ENCODE measurements at places on chromosomes 5 and 9. TPM values are rescaled to one million over a fixed set of nuclear protein-coding genes. Genes with fewer than 3 reads are reported as not detected.

GRCh38 chr5:16690243-16690852 lies 73.6 kb upstream of the RETREG1 start:
- no peak overlapping the region for H3K4me3 ChIP-seq
- no peaks in the 10 kb centered on the region for H3K4me1 ChIP-seq
- H3K27me3 ChIP-seq = no peaks in the 10 kb centered on the region
- DNase-seq = no peak

OTULINL gene
- total RNA-seq = 17.6 TPM

DEPDC1B gene
- total RNA-seq = 0.48 TPM

DNA sequence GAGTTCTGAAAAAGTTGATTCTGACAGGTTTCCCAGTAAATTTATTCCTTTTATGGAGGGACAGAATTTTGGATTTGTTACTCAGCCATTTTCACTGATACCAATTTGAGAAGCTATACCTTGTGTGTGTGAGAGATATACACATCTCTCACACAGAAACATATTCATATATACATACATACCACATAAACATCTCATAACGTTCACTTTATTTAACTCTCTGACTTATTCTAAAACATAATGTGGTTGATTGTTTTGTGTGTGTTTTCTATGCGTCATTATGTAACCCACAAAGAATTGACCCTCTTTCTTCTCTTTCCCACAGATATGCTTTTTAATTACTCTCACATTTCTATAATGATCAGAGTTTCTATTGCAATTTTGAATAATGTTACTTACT lies 570.8 kb upstream of the TLE4 start:
- no peaks in the 10 kb centered on the region for H3K36me3 ChIP-seq
- H3K4me3 ChIP-seq = no peak overlapping the region
- no peaks in the 10 kb centered on the region for H3K4me1 ChIP-seq
- no peaks in the 10 kb centered on the region for H3K27me3 ChIP-seq

GRCh38 chr9:72788966-72789735 lies 163.7 kb downstream of the ALDH1A1 start:
- DNase-seq = no peak
- no peak overlapping the region for H3K27ac ChIP-seq
- H3K4me1 ChIP-seq = peaks cover 4% of the 10 kb centered on the region
- H3K27me3 ChIP-seq = no peaks in the 10 kb centered on the region
- H3K36me3 ChIP-seq = no peaks in the 10 kb centered on the region
- no peak overlapping the region for H3K4me3 ChIP-seq

DNA sequence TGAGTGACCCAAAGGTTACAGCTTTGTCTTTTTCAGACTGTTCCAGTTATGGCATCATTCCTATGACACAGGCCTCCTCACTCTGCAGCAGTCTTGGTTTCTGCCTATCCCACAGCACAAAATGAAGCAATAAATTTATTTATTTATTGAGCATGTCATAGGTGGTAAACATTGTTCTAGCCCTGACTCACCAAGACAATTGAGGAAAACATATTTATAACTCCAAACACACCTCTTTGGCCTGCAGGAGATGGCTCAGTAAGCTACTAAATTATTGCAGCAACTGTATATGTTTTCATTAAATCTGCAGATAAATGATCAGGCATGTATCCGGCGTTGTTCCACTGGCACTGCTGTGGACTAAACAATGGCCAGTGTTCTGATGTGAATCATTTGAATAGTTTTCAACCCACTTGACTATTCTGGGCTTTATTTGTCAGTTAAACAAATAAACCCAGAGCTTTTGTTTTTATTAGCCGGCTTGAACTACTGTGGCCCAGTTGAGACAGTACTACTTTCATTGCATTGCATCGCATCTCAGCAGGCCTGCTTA lies 83.2 kb downstream of the FOXD1 start:
- no peak overlapping the region for H3K4me3 ChIP-seq
- H3K36me3 ChIP-seq = no peaks in the 10 kb centered on the region
- DNase-seq = no peak
- peaks cover 3% of the 10 kb centered on the region for H3K27me3 ChIP-seq
- no peak overlapping the region for H3K27ac ChIP-seq

ARSK gene
- 2.5 TPM for total RNA-seq

- H3K27ac ChIP-seq = no peak overlapping the region
- H3K27me3 ChIP-seq = no peaks in the 10 kb centered on the region
- no peaks in the 10 kb centered on the region for H3K36me3 ChIP-seq
- no peak for DNase-seq
- H3K4me3 ChIP-seq = no peak overlapping the region
- H3K4me1 ChIP-seq = no peaks in the 10 kb centered on the region
These were observed 1.2 kb downstream of the ENTREP1 start for GRCh38 chr9:69326261-69326660.

DNA sequence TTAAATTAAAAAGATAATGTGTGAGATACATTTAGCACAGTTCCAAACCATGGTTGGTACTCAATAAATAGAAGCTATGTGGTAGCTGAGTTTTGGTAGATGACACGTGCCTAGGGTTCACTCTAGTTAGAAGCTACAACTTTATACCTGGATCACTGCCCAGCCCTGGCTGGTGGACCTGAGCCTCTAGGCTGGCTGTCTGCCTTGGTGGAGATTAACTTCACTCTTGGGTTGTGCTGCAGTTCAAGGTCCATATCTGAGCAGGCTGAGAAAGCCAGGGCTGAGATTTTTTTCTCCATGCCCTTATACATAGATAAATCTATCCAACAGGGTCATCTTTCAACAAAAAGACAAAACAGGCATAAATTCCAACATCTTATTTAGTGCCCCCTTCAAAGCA lies 44.6 kb upstream of the SPDL1 start:
- no peak overlapping the region for H3K27ac ChIP-seq
- no peaks in the 10 kb centered on the region for H3K27me3 ChIP-seq
- no peaks in the 10 kb centered on the region for H3K4me1 ChIP-seq
- no peaks in the 10 kb centered on the region for H3K36me3 ChIP-seq
- DNase-seq = no peak

DNA sequence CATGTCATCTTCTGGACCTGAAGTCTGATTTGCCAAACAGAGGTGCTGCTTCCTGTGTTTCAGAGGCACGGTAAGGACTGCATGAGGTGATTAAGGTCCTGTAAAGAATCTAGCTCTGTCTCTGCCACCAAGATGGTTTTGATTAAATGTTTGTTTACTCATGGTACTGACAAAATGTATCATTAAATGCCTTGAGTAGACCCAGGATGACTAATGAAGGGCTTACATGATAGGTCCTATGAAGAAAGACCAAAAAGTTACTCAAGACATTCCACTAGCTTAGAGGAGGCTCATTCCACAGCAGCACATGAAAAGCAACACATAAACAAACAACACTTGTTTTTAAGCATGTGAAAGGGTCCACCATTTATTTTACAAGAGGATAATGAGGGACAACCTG lies 100.9 kb downstream of the BOD1 start:
- H3K4me1 ChIP-seq = no peaks in the 10 kb centered on the region
- H3K36me3 ChIP-seq = no peaks in the 10 kb centered on the region
- DNase-seq = no peak
- H3K4me3 ChIP-seq = no peak overlapping the region

DNA sequence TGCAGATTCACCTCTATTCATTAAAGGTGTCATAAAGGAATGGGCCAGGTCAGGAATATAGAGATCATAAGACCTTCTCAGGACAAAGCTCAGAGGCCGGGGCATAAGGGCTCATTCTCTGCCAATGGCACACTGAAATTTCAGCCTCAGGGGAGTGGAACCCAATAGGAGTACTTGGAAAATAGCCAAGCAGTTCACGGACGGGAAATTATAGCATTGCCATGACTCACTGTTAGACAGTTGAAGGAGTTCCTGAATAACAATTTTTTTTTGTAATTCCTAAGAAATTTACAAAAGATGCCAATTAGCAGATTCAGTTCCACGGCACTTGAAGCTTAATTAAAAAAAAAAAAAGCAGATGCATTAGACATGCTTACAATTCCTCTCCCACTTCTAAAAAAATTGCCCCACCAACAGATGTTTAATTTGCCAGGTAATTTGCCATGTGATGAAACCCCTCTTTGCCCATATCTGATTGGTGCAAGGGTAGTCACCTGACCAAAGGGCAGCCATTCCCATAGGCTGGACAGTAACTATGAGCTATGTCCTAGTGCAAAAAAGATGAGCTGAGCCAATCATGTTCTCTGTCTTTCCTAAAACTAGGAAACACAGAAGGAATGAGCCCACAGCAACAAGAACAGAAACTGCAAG lies 58.6 kb downstream of the PTCD2 start:
- no peak overlapping the region for H3K27ac ChIP-seq
- H3K4me3 ChIP-seq = no peak overlapping the region
- H3K27me3 ChIP-seq = no peaks in the 10 kb centered on the region

TSSK1B gene
- total RNA-seq = not detected

DNA sequence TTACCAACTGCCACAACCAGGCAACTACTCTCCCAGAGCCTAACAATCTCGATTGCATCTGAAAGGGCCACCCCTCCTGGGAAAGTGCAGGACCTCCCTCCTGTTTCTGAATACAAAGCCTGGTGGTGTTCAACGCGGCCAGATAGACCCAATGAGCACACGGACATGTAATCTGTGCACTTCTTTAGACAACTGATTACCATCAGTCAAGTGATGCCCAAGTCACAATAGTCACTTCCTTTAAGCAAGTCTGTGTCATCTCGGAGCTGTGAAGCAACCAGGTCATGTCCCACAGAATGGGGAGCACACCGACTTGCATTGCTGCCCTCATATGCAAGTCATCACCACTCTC lies 739 bp downstream of the C9orf72 start:
- H3K27ac ChIP-seq = peak overlapping the region; percentile 81
- DNase-seq = no peak
- peak overlapping the region; percentile 76 for H3K4me3 ChIP-seq
- no peaks in the 10 kb centered on the region for H3K36me3 ChIP-seq
- H3K27me3 ChIP-seq = no peaks in the 10 kb centered on the region

- no peaks in the 10 kb centered on the region for H3K4me1 ChIP-seq
- no peaks in the 10 kb centered on the region for H3K27me3 ChIP-seq
- no peak overlapping the region for H3K4me3 ChIP-seq
- no peak overlapping the region for H3K27ac ChIP-seq
- H3K36me3 ChIP-seq = no peaks in the 10 kb centered on the region
These were observed 22.6 kb downstream of the LAMC3 start for GRCh38 chr9:131031642-131032005.

GRCh38 chr5:179621551-179622214 lies 1.8 kb downstream of the HNRNPH1 start:
- H3K4me3 ChIP-seq = peak overlapping the region; percentile 37
- DNase-seq = no peak
- no peak overlapping the region for H3K27ac ChIP-seq
- no peaks in the 10 kb centered on the region for H3K27me3 ChIP-seq
- H3K4me1 ChIP-seq = no peaks in the 10 kb centered on the region

DNA sequence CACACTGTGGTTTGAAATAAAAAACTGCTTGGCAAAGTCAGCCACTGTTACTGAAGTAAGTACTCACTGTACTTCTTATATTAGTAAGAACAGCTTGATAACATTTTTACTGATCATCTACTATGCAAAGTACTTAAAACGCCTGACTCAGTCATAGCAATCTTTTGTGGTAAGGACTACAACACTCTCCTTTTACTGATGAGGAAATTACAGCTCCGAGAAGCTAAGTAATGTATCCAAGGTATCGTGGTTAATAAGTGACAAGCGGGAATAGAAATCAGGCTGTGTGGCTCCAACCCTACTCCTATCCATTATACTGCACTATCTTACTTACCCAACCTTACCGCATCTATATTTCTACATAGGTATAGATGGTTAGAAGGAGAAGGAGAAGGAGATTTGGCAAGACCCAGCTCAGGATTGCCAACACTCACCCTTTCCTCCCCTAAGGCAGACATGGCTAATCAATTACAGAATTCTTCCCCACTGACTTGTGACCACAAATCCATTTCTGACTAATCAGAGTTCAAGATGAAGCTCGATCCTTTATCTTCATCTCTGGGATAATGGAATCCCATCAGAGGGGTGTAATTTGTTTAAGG lies 281.4 kb downstream of the SPOCK1 start:
- no peak overlapping the region for H3K27ac ChIP-seq
- DNase-seq = no peak

DNA sequence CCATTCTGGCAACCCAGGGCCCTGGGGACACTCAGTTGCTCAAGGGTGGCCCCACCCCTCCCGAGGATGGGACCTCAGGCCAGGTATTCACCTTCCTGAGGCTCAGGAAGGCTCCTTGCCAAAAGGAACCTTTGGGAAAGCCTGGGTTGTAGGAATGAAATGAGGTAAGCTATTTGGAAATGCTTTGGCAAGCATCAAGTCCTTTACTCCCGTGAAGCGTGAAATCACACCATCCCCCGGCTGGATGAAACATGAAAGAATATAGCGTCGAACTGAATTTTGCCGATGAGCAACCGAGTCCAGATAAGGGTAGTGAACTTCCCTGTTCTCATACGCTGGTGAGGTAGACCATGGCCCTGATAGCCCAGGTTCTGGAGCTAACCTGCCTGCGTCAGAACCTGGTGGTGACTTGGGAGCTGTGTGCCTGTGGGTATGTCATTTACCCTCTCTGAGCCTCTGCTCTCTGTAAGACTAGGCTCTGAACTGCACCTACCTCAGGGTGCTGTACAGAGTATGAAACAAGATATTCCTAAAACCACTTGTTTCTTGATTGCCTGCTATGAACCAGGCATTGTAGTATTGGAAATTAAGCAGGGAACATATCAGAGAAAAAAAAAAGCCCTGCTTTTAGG lies 105.3 kb upstream of the BOD1 start:
- H3K36me3 ChIP-seq = no peaks in the 10 kb centered on the region
- no peak overlapping the region for H3K27ac ChIP-seq
- H3K27me3 ChIP-seq = no peaks in the 10 kb centered on the region
- DNase-seq = peak; percentile 16

- H3K4me3 ChIP-seq = no peak overlapping the region
- H3K36me3 ChIP-seq = no peaks in the 10 kb centered on the region
- no peaks in the 10 kb centered on the region for H3K27me3 ChIP-seq
- no peak for DNase-seq
These were observed 20.8 kb downstream of the CNTFR start for GRCh38 chr9:34568774-34569173.

GRCh38 chr5:1226839-1227581 lies 1.8 kb downstream of the SLC6A18 start:
- no peak for DNase-seq
- no peaks in the 10 kb centered on the region for H3K36me3 ChIP-seq
- no peaks in the 10 kb centered on the region for H3K4me1 ChIP-seq
- no peak overlapping the region for H3K4me3 ChIP-seq

DNA sequence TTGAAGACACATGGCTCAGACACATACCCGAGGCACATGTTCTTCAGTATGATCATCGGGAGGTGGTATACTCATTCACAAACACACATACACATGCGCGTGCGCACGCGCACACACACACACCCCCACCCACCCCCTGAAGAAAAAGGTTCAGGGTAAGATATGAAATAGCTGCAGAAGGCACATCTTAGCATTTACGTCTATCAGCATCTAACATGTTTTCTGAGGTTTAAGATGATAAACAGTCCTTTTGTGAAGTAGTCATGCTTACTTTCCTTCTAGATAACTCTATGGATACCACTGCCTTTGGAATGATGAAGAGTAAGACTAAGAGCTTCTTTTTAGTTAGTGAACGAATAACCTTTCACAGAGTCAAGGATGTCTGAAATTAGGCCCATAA lies 105.1 kb upstream of the GNA14 start:
- no peak overlapping the region for H3K27ac ChIP-seq
- H3K36me3 ChIP-seq = no peaks in the 10 kb centered on the region
- H3K27me3 ChIP-seq = no peaks in the 10 kb centered on the region
- H3K4me1 ChIP-seq = no peaks in the 10 kb centered on the region

IRX2 gene
- 0.27 TPM for total RNA-seq

GRCh38 chr5:142364251-142365145 lies 39.7 kb upstream of the SPRY4 start:
- no peak for DNase-seq
- H3K4me1 ChIP-seq = no peaks in the 10 kb centered on the region

GRCh38 chr9:114850871-114851270 lies 45.0 kb upstream of the TNFSF15 start:
- no peaks in the 10 kb centered on the region for H3K27me3 ChIP-seq
- no peak overlapping the region for H3K27ac ChIP-seq
- DNase-seq = no peak
- no peaks in the 10 kb centered on the region for H3K36me3 ChIP-seq
- no peak overlapping the region for H3K4me3 ChIP-seq

All from aorta (tissue), 5 donors.